ENCODE measurements at places on chromosomes 4 and X.

DNA sequence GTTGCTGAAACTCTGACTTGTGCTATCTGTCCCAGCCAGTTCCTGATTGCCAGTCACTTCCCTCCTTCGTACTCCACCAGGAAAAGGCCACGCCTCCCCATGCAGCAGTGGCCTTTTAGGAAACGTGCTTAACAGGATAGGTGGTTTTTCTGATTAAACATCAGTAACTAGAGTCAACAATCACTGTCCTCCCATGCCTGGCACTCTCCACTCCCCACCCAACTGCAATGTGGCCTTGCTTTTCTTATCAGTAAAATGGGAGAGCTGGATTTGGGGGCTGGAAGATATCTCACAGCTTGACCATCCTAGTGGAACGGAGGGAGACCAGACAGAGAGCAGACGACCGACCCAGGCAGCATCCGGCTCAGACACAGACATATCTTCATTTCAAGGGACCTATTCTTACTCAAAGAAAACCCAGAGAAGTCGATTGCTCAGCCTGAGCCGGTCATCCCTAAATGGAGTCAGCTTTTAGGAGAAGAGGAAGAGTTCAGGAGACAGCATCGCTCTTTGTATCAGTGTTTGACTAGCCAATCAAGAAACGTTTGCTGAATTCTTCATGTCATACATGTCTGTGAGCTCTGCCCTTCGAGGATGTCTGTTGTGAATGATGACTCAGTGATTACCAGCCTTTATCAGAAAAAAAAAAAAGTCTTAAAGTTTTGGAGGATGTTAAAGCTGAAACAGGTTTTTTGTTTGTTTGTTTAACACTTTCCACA is 12.7 kb upstream of the UBA6 start:
- DNase-seq: no peak

- DNase-seq: no peak
Measured at GRCh38 chrX:48616576-48616975, 19.3 kb downstream of the WDR13 start.

DNA sequence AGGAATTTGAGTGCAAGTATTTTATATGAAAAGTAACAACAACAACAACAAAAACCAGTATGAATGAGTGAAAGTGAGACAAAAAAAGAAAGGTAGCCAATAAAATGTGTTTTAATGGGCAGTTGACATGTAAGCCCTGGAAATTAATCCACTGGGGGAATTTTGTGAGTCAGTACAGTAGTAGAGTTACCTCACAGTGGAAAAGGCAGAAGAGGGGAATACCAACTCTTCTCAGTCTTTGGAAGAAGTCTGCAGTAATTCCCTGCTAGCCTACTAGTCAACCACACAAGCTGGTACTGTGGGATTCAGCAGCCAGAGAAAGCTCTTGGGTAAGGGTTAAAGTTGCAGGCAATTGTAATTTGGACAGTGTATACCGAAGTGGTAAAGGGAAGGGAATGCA is 76.3 kb upstream of the IL15 start:
- DNase-seq: no peak

- no peak for DNase-seq
Measured at GRCh38 chr4:57494821-57495220, 384.6 kb upstream of the IGFBP7 start.

- peak; percentile 4 for DNase-seq
Measured at GRCh38 chrX:69150281-69150960, 14.8 kb downstream of the PJA1 start.

- no peak for DNase-seq
Measured at GRCh38 chr4:156201050-156201449, 247.4 kb upstream of the CTSO start.

DNA sequence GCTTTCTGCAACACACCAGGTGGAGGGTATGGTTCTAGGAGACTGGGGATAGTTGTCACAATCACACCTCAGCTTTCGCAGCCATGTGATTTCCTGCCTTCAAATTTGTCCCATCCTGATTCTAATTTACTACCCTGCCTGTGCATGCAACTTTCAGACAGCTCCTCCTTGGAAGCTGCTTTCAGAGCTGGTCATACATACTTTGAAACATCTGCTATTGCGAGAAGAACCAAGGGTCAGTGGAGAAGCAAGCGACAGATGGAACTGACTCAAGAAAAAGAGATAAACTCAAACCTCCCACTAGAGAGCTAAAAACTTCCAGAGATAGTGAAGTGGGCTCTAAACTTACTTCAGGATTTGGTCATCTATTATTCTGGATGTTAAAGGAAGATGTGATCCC is 381.7 kb upstream of the FGF13 start:
- no peak for DNase-seq

DNA sequence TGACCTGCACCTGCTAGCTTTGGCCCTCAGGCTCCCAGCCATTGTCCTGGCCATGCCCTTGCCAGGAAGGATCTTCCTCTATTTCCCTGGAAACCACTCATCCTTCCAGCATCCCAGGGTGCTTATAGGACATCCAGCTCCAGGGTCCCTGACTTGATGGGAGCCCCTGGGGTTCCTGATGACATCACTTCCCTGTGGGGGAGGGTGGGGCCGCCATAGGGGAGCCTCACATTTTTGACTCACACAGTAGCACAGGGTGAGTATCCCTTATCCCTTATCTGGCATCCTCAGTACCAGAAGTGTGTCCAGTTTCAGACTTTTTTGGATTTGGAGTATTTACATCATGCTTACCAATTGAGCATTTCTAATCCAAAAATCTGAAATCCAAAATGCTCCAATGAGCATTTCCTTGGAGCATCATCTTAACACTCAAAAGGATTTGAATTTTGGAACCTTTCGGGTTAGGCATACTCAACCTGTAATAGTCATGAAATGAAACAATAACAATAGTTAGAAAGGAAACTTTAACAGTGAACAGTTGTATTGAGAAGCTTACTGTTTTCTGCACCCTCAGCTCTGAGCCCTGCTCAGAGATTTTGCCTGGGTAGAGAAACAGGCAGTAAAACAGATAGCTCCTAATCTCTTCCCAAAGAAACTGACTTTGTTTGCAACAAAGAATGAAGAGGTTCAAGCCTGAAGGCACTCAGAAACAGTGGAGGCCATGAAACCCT is 22.1 kb downstream of the TNIP2 start:
- DNase-seq: no peak

- DNase-seq: no peak
Measured at GRCh38 chr4:172055046-172055445, 241.8 kb downstream of the GALNTL6 start.

GRCh38 chrX:19746919-19747651 is 140.3 kb downstream of the SH3KBP1 start:
- no peak for DNase-seq

GRCh38 chr4:15395311-15395710 is 32.5 kb upstream of the C1QTNF7 start:
- no peak for DNase-seq

GRCh38 chr4:104128850-104129213 is 365.9 kb downstream of the CXXC4 start:
- no peak for DNase-seq

DNA sequence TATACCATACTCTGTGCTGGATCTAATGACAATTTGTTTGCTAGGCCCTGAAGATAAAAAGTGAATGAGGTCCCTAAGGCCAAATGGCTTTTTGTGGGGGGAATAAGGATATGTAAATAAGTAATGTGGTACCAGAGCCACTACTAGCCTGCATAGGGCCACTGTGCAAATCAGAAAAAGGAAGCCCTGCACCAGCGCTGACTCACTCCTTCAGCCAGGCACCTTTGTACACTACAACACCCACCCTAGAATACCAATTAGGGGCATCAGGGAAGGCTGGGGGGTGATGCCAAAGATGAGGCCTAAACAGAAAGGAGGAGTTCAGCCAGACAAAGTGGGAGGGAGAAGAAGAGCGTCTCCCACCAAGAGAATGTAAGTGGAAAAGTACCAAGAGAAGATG is 122.2 kb downstream of the CAMK2D start:
- DNase-seq: no peak

DNA sequence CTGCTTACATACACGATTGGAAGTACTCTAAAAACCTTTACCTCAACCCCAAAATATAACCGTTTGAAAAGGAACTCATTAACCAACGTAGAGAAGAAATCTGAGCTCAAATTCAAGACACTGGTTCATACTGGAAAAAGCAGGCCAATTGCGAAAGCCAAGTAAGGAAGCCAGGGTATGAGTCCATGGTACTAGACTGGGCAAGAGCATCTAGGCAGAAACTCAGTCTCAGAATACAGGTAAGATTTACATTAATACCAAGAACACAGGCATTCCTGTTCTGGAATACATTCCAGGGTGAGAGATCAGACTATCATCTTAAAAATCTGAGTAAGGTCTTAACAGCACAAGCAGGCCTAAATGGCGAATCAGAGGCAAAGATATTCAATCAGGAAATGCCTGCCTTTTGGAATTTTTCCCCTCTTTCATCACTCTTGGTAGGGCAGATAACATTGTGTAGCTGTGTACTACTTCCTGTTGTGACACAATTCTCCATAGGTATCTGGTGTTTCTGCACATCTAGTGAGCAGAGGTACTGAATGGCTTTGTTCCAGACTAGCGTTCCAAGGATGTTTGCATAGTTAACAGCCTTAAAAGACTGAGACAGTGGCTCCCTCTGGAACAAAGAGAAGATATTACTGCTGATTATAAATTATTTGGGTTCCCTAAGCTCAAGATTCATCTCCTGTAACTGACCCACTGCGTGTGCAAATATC is 311.3 kb downstream of the PCDH19 start:
- no peak for DNase-seq

GRCh38 chr4:166987026-166987425 is 247.3 kb downstream of the SPOCK3 start:
- DNase-seq: no peak

DNA sequence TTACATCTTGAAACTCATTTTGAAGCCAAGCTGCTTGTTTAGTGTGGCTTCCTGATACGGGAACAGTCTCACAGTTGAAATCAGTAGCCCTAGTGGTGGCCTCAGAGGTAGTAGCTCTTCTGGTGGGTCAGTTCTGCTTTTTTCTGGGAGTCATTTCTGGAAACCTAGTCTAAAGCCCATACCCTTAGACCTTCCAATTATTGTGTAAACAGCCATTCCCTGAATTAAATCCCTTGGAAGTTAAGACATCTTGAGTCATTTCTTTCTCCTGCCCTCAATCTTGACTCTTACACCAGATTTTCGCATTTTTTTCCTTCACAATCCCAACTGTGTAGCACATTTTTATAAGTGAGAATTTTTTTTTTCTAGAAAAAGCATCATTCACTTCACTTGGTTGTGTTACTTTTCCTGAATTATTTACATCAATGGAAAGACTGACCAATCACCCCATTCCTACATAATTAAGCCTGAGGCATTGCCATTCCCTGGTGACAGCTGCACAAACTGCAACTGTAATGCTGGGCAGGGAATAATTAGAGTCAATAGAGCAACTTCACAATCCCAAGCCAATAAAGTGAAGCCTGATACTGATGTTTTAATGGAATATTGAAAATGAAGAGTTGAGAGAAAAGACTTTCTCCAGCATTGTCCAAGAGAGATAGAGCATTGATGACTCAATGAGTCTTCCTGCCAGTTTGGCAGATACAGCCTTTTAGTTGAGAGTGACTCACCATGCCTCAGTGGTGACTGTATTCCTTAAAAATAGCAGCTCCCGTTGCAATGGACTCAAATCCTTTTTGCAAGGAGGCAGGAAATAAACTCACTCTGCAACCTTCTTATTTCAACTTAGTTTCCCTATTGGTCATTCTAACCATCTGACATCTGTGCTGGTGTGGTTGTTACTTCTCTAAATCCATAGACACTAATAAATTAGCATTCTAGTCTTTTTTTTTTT is 13.0 kb upstream of the SEPSECS start:
- no peak for DNase-seq

DNA sequence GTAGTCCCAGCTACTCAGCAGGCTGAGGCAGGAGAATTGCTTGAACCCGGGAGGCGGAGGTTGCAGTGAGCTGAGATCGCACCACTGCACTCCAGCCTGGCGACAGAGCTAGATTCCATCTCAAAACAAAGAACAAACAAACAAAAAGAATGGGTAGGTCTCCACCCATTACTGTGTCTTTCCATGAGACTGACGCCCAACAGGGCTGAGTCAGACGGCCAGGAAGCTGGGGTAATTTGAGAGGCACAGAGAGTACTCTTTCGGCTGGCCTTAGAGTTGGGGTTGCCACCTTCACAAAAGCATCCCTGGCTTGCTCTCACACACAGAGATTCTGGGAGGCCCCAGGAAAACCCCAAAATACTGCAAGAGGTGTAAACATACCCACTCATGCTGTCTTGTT is 72.0 kb upstream of the DHRSX start:
- DNase-seq: no peak

DNA sequence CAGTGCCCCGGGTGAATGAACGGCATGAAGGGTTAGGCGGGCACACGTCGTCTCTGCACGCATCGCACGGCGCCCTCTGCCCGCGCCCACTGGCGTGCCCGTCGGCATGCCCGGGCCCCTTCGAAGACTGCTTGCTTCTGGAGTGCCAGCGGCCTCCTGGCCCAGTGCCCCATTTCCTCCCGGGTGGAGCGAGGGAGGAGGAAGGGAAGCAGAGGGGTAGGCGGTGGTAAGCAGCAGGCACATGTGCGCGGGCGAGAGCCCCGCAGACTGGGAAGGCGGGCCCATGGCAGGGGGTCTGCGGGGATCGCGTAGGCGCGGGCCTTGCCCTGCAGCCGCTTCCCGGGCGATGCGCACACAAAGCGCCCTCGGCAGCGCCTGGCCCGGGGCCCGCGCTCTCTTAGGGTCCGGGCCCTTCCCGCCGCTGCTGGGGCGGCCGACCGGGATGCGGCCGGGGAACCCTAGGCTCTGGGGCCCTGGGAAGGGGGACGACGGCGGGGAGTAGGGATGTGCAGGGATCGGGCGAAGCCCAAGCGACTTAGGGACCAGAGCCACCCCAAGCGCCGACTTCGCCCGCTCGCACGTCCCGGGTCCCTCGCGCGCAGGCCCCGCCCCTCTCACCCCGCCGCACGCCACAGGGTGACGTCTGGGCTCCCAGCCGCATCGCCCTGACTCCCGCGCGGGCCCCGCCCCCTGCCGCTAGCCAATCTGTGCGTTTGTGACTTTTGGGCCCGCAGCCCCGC is 866 bp upstream of the EMD start:
- peak; percentile 76 for DNase-seq

GRCh38 chr4:80592950-80593349 is 257.4 kb downstream of the CFAP299 start:
- no peak for DNase-seq

GRCh38 chr4:89077761-89078160 is 20.8 kb upstream of the FAM13A start:
- DNase-seq: no peak

GRCh38 chrX:92247076-92247475 is 467.9 kb downstream of the PCDH11X start:
- DNase-seq: no peak

All from activated effector memory CD4-positive, alpha-beta T cell treated with anti-CD3 and anti-CD28 coated beads, Interleukin-2, amount 50 U/mL, for 16 hours (primary cell).